ENCODE measurements at places on chromosomes 12 and 14.

GRCh38 chr12:130576371-130576816 lies 139.7 kb downstream of the RIMBP2 start:
- no peak for DNase-seq

- DNase-seq, result no peak
Measured at GRCh38 chr14:74634481-74634880, 22.4 kb upstream of the LTBP2 start.

DNA sequence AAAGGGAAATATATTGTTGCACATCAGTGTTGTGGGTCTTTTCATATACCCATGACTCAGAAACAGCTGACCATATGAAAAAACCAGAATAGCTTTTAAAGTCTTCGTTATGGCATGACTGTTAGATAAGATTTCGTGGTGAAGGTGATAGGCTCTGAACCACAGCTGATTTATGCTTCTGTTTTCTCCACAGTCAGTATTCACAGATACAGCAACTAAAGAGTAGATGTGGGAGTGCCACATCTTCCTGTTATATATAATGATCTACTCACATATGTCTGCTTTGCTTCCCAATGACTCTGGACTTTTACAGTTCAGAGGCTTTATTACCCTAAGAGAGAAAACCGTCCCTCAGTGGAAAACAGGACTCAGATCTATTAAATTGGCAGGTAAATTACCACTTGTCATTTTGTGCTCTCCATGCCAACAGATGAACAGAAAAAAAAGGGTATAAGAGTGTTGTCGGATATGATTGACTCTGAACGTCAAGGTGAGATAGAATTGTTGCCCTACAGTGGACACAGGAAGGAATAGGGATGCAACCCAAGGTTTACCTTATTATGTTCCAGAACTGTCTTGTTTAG lies 1037.1 kb downstream of the GALC start:
- DNase-seq, result no peak

DNA sequence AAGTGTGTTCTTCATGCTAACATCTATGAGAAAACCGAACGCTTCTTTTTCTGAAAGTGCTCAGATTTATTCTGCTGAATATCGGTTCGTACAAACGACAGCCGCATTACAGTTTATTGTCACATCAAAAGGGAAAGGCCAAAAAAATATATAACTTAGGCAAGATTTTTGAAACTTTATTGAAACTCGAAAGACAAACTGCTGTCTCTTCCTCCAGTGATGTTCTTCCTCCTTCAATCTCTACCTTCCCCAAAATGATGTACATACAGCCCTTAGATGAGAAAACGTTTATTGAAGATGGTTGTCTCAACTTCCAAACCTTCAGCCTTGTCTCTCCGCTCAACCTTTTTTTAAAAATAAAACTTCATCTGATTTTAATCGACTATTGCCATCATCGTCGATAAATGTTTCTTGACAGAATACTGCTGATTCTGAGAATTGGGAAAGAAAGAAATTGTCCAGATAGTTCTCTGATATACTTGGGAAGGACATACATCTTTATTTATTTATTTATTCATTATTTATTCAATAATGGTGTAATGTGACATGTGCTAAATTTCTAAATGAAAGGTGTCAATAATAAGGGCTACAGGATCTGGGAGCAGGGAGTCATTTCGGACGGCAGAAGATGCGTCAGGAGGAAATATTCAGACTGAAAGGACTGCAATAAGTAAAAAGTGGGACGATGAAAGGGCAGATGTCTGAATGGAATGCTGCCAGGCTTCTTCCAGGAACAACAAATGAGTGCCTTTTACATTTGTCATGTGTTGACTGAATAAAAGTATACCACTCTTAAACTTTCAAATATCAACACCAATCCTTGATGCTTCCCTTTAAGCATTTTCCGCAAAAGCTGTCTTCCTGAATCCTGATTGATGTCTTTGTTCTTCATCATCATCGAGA lies 817 bp upstream of the MDM1 start:
- no peak for DNase-seq

DNA sequence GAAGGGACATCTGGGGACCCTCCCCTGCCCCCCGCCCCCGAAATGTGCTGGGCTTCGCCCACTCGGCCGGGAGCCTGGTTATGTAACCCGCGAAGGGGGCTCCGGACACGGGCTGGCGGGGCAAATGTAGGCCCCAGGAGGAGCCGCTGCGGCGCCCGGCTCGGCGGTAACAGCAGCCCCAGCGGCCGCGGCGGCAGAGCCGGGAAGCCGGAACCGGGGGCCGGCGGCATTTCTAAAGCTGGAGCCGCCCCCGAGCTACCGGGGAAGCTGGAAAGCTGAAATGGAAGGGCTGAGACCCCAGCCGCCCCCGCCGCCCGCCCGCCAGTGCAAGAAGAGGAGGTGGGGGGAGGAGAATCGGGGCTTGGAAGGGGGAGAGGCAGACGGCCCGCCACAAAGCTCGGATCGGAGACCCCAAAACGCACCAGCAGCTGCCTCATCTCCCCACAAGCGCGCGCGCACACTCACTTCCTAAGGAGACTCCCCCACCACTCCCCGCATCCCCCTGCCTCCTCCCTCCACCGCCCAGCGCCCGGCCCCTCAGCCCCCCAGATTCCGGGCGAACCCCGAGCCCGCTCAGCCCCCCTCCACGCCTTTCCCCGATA lies 1.5 kb downstream of the KDM2B start:
- DNase-seq, result no peak

DNA sequence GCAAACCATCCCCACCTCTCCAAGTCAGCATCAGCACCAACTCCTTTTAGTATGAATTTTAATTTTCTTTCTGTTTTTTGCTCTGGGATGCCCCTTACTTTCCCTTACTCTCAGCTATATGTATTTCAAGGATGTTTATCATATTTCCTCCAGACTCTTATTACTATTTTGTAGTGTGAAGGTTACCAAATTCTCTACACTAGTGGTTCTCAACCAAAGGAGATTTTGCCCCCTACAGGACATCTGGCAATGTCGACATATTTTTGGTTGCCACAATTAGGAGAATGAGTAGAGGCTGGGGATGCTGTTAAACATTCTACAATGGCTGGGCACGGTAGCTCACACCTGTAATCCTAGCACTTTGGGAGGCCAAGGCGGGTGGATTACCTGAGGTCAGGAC lies 29.1 kb upstream of the SOS2 start:
- no peak for DNase-seq

- DNase-seq, result no peak
Measured at GRCh38 chr14:22837114-22837749, 847 bp downstream of the MMP14 start.

DNA sequence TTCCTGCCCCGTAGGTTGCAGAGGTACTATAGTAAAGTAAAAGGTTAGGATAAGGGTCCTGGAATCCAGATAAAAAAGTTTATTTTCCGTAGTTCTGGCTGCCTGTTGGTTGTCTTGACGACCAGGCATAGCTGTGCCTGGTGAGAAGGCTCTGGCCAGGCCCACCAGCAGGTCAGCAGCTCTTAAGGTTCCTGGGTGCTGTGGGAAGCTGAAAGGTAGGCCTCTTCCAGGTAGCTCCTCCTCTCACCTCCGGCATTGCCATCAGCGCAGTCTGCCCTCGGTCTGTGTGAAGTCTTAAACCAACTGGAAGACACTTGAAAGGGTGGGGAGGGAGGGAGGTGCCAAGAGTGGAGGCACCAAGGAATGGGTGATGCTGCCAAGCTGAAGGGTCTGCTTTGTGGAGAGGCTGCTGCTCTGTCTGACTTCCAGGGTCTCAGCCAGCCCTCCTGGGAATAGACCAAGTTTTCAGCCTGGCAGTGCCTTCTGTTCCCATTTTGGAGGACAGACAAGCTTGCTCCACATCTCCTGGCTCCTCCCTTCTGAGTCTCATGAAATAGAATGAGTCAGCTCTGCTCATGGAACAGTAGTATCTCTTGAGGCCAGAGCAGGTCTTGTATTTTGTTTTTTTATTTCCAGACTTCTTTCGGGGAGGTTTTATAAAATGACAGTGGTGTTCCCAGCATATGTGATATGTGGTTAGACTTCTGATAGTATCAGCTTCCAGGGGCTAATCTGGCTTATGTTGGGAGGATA lies 5.2 kb upstream of the ACADS start:
- no peak for DNase-seq

DNA sequence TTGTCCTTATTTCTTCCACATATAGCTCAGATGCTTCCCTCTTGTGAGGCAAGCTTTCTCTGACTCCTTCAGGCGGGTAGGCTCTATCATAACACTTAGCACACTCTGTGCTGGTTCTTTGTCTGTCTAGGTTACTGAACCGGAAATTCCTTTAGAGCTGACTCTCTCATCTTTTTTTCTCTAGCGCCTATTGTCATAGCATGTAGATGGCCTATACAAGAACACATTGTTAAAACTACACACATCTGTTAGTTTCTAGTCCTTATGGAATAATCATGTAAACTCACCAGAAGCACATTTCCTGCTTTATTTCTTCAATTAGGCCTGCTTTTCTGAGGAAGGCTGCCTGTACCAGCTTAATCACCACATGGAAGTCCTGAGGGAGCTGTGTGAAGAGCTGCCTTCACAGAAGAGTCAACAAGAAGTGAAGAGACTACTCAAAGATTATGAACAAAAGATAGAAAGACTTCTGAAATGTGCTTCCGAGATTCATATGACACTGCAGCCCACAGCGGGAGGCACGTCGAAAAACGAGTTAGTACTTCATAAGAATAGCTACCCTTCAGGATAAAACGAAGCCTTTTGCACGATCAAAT lies 143.9 kb downstream of the SYNE2 start:
- no peak for DNase-seq

DNA sequence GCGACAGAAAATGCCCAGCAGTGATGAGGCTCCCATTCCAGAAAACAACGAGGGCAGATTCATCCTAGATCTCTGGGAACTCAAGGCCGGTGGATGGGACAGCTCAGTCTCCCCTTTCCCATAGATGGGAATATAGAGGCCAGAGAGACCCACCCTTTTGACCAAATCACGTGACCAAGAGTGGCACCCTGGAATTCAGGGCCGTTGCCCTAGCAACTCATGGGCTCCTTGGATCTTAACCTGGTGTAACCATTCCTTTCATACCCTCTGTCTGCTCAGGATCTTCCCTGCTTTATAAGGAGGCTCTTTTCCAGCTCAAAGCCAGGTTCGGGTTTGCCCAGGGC lies 8.4 kb upstream of the LRTM2 start:
- DNase-seq, result no peak

DNA sequence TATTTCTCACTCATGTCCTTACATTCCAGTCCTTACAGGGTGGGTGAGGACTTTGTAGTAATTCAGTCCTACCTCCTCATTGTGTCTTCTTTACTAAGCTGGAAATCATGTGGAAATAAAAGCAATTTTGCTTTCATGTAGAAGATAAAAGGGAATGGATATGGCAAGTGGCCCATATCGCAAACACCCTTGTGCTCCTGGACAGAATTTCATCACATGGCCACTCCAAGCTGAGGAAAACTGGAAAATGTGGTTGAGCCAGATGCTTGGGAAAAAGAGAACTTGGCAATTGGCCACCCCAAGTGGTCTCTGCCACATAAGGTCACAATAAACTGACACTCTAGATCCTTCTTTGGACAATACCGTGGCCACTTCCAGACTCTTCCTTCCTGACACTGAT lies 64.2 kb upstream of the IFNG-AS1 start:
- DNase-seq, result no peak

DNA sequence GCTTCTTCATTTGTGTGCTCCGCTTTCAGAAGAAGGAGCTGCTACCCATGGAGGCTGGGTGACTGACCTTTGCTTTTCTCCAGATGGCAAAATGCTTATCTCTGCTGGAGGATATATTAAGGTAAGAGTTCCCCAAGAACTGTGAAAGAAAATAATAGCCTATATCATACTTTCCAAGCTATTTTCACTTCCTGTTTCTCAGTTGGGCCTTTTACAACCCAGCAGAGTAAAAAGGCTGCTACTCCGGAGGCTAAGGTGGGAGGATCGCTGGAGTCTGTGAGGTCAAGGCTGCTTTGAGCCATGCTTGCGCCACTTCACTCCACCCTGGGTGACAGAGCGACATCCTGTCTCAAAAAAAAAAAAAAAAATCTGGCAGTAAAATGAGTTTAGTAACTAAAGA lies 82.1 kb downstream of the APAF1 start:
- no peak for DNase-seq

Measured in left renal pelvis (tissue), 4 donors.